ENCODE measurements at places on chromosomes 7 and 10.

DNA sequence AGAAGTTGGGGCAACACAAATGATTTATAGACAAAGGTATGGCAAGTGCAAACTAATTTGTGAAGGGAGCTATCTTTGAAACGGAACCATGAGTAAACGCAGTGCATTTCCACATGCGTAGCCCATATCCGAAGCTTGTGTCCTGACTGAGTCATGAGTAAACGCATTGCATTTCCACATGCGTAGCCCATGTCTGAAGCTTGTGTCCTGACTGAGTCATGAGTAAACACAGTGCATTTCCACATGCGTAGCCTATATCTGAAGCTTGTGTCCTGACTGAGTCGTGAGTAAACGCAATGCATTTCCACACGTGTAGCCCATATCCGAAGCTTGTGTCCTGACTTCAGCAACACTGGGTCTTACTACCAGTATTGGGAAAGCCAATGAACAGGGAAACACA is 95.0 kb downstream of the CELF2 start:
- no peak for DNase-seq

DNA sequence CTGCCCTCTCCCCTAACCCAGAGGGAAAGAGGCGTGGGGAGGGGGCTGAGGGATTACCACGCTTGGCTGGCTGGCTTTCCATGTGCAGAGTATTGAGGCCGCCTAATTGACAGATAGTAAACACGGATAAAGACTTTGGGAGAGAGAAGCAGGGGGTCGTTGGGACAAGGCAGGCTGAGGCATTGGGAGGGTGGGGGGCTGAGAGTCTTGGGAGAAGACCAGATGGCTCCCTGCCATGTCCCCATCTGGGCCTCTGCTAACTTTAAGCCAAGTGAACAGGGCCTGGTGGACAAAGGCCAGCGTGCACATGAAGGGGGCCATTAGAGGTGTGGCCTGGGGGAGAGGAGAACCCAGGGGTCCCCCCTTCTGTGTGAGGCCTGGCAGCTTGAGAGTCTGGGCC is 55.4 kb upstream of the MXI1 start:
- peak; percentile 45 for DNase-seq

- peak; percentile 38 for DNase-seq
Observed at GRCh38 chr10:61662794-61663259, at the start of gene CABCOCO1. Gene CABCOCO1, plus strand, starts transcription at chr10:61662929. Its CDS starts 44 bp downstream, at chr10:61662973.

DNA sequence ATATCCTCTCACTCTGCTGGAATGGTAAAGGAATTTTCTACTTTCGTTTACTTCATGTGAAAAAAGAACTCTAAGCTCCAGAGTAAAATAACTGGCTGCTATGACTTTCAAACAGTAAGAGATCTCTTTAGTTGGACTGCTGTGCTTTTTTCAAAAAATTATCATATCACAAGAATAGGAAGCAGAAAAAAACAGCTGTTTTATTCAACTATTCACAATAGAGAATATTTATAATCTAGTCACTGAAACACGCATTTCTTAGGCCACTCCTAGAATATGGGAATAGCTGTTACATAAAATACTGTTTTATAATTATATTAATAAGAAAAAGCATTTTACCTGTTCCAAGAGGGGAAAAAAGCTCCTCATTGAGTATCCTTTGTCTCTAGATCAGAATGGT is 29.7 kb downstream of the NOC3L start:
- no peak for DNase-seq

- DNase-seq: no peak
Observed at GRCh38 chr10:69044546-69044945, 43.4 kb upstream of the SRGN start.

- peak; percentile 16 for DNase-seq
Observed at GRCh38 chr7:552868-553635, 33.4 kb upstream of the PDGFA start.

DNA sequence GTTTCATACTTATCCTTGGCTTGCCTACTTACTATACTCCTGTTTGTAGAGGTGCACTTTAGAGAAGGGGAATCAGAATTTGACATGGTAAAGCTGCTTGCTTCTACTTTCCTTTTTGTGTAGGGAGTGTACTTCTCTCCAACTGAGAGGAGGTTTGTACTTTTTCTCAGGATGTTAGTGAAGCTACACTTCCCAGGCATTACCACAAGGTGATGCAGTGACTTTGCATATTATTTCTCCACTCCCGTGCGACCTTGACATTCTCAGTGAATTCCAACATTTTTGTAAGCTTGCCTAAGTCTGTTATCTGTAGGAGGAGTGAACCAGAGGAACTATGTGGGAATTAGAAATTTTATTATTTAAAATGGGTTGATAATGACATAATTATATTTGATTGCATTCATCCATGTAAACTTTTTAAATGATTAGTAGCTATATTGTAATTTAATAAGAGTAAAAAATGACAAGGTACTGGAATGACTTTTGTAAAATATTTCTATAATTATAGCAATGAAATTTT is 5.2 kb downstream of the TAX1BP1 start:
- peak; percentile 73 for DNase-seq

DNA sequence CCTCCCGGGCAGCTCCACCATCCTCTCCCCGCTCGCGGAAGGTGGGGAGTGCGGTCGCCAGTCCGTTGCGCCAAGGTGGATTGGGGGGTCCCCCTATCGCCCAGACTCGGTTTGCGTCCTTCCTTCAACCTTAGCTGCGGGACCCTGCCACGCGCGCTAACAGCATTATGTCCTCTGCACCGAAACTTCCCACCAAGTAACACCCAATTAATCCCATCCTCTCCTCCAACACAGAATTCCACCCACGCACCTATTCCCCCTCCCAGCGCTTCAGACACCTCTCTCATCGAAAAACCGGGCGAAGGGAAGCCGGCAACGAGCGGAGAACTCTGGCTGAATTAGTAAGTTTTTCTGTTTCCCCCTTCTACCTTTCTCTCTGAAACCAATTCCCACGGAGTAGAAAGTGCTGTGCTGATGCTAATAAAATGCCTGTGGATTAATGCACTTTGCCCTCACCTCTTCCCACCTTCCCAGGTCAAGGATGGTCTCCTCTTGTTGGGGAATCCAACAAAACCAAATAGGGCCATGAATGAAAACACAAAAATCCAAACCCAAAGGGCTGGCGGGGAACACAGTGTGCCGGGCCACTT is 947 bp downstream of the HOXA3 start:
- DNase-seq: no peak

DNA sequence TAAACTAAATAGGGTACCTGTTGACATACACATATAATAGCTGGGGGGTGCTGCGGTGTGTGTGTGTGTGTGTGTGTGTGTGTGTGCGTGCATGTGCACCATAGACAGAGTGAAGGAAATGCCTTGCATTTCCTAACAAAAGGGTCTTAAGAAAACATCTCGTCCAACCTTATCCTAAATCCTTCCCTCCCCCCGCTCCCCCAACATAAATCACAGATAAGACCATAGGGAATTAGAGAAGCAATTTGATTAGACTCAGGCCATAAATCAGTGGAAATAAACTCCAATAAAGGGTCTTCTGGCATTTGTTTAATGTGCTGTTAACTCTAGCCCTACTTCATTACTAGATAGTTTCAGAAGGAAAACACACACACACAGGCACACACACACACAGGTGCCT is 148.5 kb downstream of the PPP1R17 start:
- no peak for DNase-seq

GRCh38 chr10:94104316-94105000 is 110.7 kb downstream of the PLCE1 start:
- DNase-seq: no peak

- no peak for DNase-seq
Observed at GRCh38 chr10:82071231-82071630, 196.2 kb downstream of the NRG3 start.

DNA sequence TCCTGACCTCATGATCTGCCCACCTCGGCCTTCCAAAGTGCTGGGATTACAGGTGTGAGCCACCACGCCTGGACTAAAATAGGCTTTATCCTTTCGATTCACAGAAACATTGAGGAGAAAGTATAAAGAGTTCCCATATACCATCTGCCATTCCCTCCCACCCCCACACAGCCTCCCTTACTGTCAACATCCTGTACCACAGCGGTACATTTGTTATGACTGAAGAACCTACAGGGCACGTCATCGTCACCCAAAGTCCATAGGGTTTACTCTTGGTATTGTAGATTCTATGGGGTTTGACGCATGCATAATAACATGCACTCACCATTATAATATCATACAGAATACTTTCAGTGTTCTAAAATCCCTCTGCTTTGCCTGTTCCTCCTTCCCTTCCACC is 28.0 kb downstream of the ARL5B start:
- no peak for DNase-seq

- DNase-seq: no peak
Observed at GRCh38 chr7:127650847-127651555, 993 bp upstream of the SND1 start.

- no peak for DNase-seq
Observed at GRCh38 chr7:76066716-76067503, 19.0 kb downstream of the MDH2 start.

GRCh38 chr7:91628742-91629141 is 251.8 kb downstream of the MTERF1 start:
- no peak for DNase-seq

Data from NCI-H524 (cell line).